Stimulated activated naive CD4-positive, alpha-beta T cell treated with Interleukin-2 at 50 U/mL for 16 hours (primary cell): ENCODE measurements at places on chromosomes 3 and 15.
A peak's percentile ranks its signal among the peaks of the same experiment; 100 is the strongest.

GRCh38 chr3:13022348-13023234 lies 50.6 kb downstream of the IQSEC1 start:
- DNase-seq: no peak

DNA sequence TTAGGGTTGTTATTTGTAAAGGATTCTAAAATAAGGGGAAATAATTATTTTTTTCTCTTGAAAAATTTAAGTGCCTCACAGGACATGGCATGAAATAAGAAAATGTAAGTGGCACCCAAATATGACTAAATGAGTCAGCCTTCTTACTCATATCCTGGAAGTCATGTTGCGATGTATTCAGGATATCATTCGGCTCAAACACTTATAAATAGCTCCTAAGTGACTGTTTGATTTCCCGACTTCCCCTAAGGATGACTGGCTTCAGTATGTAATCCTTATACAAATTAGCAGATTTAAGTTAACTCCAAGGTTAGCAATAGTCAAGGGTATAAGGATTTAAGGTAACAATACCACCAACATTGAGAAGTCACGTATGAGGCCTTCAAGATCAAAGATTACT lies 57.3 kb upstream of the OSTN start:
- DNase-seq: no peak

DNA sequence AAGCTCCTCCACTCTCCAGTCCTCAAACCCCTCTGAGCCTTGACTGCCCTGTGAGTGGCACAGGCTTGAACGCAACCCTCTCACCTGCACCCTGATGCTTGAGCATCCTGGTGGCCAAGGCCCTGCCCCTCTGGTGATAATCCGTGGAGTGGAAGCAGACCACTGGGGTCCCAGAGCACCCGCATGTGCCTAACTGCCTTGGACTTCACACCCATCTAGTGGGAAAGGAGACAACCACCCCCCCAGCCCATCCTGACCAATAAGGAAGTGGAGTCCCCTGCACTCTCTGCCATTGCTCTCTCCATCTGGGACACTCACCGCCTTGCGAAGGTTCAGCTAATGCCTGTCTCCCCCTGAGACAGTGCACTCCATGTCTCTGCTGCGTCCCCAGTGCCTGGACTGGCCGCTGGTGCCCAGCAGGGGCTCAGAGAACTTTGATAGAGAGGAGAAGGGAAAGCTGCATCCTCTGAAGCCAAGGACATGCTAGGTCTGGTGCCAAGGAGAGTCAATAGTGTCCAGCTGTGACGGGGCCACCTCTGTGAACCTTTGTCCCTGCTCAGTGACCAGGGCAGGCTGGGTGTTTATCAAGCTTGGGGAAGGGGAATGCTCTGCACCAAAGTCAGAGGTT lies 3.4 kb downstream of the KLF15 start:
- no peak for DNase-seq

DNA sequence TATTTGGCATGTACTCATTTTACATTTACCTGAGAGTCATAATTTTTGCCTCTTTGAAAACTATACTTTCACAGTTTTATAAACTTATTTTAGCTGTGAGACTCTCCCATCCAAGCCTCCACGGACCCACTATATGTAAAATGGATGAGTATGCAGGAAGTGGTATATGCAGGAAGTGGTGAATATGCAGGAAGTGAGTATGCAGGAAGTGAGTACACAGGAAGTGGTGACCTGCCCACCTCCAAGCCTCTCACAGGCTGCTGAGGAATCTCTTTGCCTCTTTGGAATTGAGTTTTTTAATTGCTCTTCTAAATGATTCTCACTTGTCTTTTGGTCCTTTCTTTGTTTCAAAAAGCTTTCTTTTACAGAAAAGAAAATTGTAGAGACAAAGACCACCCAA lies 85.2 kb downstream of the KBTBD8 start:
- DNase-seq: peak; percentile 20

- no peak for DNase-seq
Measured at GRCh38 chr3:66018057-66019033, 20.4 kb downstream of the MAGI1 start.

GRCh38 chr15:48343865-48344264 lies 12.6 kb downstream of the DUT start:
- no peak for DNase-seq

DNA sequence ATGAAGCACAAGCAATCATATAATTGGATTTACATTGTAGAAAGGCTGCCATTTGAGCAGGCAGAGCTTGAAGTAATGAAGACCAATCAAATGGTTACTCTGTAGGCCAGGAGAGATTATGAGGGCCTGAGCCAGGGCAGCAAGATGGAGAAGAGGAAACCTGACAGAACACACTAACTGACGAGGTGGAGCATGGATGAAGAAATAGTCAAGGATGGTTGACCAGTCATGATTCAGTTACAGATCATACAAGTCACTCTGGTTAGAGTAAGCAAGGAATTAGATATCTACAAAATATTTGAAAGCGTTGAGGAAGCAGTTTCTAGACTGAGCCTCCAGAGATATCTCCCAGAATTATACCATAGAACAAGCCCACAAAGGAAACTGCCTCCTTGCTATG lies 101.8 kb upstream of the THSD4 start:
- no peak for DNase-seq

GRCh38 chr3:30500666-30501399 lies 105.6 kb upstream of the TGFBR2 start:
- no peak for DNase-seq

- DNase-seq: no peak
Measured at GRCh38 chr3:53169045-53169831, 8.2 kb downstream of the PRKCD start.

DNA sequence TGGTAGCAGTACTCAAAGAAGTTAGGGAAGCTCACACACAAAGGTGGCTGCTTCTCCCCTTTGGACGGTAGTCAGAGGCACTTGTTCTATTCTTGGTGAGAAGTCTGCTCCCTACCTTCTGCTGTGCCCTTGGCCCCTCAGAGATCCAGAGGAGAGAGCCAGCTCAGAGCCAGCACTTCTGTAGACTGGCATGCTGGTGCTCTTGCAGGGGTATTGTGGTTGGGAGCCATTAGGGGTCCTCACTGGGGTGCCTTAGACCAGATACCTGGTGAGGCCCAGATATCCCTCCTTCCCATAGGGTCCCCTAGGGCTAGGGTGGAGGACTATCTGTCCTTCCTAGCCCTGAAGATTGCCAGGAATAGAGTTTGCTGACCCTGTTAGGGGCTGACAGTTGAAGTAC lies 140.6 kb downstream of the EEFSEC start:
- DNase-seq: no peak

- no peak for DNase-seq
Measured at GRCh38 chr15:83105440-83105839, 2.0 kb upstream of the TM6SF1 start.

DNA sequence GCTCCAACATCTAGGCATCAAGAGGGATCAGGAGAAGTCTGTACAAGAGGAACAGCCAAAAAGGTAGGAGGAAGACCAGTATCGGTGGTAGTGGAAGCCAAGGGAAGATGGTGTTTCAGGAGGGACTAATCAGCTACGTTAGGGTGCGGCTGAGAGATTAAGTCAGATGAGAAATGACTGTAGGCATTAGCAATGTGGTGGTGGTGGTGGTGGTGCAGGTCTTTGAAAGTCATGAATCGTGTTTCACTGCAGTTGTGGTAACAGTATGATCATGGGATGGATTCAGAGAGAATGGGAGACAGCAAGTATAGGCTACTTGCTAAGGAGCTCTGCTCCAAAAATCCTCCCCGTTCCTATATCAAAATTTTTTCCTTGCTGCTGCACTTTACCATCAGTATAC lies 35.5 kb downstream of the ASTE1 start:
- no peak for DNase-seq

GRCh38 chr3:119401069-119401468 lies 62.3 kb downstream of the TMEM39A start:
- DNase-seq: no peak

GRCh38 chr3:51967384-51968169 lies at the start of gene PCBP4:
TSS of gene PCBP4 (minus strand) at chr3:51967454. CDS start at chr3:51961240, 6,214 bp downstream.
- DNase-seq: peak; percentile 39

GRCh38 chr3:105812194-105812586 lies 56.6 kb downstream of the CBLB start:
- no peak for DNase-seq

- no peak for DNase-seq
Measured at GRCh38 chr3:66602691-66603090, 101.9 kb upstream of the LRIG1 start.

DNA sequence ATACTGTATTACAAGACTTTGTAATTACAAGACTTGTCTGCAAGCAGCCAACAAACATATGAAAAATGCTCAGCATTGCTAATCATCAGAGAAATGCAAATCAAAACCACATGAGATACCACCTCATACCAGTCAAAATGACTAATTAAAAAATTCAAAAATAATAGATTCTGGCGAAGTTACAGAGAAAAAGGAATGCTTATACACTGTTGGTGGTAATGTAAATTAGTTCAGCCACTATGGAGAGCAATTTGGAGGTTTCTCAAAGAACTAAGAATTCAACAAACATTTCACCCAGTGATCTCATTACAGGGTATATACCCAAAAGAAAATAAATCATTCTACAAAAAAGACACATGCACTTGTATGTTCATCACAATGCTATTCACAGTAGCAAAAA lies 617.5 kb upstream of the CCDC54 start:
- DNase-seq: no peak

DNA sequence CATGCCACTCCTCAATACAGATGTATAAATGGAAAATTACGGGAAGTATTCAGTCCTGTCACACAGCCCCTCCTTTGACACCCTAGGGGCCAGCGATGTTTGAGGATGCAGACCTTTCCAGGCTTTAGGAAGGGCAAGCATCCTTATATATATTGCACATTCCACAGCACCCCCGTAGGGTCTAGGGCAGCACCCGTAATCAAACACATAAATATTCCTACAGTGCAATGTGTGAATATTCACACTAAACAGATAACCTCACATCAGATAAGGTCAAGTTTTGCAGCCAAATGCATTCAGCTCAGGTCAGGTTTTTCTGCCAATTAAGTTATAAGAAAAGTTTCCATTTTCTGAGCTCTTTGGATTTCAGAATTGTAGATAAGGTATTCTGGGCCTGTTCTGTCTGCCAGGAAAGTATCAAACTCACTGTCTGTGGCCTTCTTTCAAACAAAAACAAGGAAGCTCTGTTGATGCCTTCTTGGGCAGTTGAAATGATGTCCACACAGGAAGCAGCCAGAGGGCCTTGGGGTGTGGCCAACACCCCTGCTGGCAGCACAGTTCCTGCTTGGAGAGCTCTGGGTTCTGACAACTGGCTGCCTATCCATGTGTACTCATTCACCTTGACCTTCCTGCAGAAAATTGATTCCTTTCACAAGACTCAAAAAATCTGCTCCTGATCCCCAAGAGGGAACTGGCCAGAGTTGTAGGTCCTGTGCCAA lies 427.0 kb downstream of the NTRK3 start:
- DNase-seq: no peak

DNA sequence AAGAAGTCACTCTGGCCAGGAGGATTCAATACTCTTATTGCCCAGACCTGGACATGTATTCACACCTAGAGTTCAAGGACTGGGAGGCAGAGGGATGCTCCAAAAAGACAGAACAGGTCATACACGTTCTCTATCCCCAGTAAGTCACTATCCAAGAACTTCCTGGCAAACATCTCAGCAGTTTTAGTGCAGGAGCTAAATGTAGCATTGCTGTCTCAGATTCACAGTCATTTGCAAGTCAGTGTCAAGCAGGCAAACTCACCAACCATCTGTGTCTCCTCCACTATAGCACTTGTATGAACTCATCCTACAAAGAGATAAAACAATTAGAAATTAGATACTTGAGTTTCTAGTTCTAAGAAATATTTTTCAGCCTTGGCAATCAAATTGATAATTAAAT lies 38.4 kb downstream of the ABHD17C start:
- no peak for DNase-seq

DNA sequence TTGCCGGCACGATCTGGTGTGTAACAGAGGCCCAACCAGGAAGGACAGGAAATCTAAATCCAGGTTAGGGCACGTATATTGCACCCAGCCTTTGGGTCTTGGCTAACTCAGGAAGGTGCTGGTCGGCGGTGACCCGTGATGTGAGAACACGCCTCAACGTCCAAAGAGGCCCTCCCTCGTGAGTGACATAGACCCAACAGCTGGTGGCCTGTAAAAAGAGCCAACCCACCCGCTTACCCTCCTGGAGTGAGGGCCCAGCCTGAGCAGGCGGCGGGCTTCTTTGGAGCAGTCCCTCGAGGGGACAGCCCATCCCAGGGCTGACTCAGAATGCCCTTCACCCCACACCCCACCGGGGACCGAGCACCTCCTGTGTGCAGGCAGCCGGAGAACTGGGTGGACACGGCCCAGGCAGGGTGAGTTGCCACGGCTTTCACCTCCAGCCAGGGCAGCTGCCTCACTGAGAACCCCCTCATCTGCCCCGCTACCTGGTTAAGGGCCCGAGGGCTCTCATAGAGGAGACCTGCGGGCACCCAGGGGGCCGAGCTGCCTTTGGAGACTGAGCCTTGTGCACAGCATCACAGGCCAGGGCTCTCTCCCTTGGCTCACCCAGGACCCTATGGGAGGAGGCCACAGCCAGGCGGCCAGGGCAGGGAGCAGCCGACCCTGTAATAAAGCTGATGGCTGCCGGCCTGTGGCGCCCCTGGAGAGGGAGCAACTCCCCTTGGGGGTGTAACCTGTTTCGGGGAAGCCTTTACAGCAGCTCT lies 41.8 kb downstream of the ZNF710 start:
- DNase-seq: no peak

DNA sequence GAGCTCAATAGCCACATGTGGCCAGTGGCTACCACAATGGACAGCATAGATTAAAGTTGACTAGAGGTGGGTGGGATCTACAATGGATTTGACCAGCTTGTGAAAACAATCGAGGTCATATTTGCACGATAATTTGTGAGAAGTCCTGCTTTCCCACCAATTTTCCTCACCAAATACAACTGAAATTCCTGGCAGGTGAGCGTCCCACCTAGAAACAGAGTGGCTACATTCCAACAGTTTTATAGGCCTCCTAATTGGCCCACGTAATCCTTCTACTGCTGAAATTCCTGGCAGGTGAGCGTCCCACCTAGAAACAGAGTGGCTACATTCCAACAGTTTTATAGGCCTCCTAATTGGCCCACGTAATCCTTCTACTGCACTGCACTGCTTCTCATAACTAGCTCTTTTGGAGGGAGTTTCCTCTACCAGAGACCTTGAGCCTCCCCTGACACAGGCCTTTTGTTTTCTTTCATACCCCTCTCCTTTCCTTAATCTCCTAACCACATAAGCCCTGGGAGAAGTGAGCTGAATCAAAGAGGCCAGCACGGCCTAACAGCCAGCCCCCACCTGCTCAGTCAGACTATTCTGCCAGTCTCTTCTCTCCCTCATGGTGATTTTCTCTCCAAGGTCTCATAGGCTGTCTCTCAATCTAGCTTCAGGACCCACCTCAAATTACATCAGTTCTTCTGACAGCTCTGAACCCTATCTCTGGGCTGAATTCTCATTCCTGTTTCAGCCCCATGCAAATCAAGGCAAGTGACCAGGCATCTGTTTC lies 80.2 kb downstream of the BFSP2 start:
- no peak for DNase-seq

GRCh38 chr3:21330293-21330692 lies 420.7 kb downstream of the ZNF385D start:
- DNase-seq: no peak

GRCh38 chr15:55917881-55918296 lies 75.5 kb downstream of the NEDD4 start:
- no peak for DNase-seq
